ENCODE measurements at places on chromosomes 11 and 22.
A peak's percentile ranks its signal among the peaks of the same experiment; 100 is the strongest.

GRCh38 chr11:96084610-96085318 is 160.9 kb upstream of the MTMR2 start:
- DNase-seq = no peak

DNA sequence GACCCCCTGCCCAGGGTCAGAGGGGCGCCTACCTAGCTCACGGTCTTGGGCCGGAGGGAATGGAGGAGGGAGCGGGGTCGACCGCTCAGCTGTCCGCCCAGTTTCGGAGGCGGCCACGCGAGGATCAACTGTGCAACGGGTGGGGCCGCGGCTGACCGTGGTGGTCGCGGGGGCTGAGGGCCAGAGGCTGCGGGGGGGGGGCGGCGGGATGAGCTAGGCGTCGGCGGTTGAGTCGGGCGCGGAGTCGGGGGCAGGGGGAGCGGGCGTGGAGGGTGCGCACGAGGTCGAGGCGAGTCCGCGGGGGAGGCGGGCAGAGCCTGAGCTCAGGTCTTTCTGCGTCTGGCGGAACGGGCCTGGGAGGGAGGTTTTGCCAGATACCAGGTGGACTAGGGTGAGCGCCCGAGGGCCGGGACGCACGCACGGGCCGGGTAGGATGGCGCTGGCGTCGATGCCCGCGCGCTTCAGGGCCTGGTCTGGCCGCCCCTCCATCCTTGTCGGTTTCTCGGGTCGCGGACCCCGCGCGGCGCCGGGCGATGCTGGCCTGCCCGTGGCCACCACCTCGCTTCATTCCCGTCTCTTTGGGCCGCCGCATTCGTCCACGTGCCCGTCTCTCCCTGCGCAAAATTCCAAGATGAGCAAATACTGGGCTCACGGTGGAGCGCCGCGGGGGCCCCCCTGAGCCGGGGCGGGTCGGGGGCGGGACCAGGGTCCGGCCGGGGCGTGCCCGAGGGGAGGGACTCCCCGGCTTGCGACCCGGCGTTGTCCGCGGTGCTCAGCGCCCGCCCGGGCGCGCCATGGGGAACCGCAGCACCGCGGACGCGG is at the start of gene DRD4:
Gene DRD4 (plus strand): TSS at position 759 of the 822 bp plus-strand sequence. CDS start 36 bp downstream, at position 795.
- DNase-seq = peak; percentile 67

DNA sequence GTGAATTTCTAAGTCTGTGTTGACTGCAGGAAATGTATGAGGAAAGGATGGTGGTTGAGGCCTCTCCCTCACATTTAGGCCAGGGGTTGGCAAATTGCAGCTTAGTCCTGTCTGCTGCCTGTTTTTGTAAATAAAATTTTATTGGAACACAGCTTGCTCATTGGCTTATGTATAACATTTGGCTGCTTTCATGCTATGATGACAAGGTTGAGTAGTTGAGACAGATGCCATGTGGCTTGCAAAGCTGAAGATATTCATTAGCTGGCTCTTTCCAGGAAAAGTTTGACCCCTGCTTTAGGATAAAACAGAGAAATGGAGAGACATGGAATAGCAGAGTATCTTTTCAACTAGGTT is 46.2 kb downstream of the BCR start:
- no peak for DNase-seq

DNA sequence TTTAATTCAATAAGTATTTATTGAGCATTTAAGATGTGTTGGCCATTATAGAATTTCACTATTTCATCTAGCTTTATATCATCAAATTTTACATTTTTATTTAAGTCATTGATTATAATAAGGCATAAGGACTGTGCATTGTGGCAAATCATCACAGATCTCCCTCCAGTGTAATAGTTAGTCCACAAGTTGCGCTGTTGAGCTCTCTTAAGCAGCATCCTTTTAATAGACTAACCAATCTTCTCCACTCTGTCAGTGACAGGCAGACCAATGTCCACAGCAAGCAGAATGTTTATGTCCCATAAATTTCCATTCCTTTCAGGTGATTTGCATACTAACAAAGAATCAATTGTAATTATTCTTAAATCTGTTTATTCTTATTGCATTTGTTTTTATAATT is 595.3 kb upstream of the CCDC90B start:
- no peak for DNase-seq

- DNase-seq = peak; percentile 84
Observed at GRCh38 chr11:61281581-61282250, 13.4 kb downstream of the VWCE start.

- no peak for DNase-seq
Observed at GRCh38 chr11:86463120-86463519, 88.4 kb downstream of the CCDC81 start.

GRCh38 chr11:12377106-12377823 is at the start of gene PARVA:
Gene PARVA (plus strand): TSS chr11:12377571. CDS start chr11:12377648, 77 bp downstream.
- DNase-seq = peak; percentile 65

- no peak for DNase-seq
Observed at GRCh38 chr22:47883757-47884156, 1121.3 kb downstream of the TBC1D22A start.

DNA sequence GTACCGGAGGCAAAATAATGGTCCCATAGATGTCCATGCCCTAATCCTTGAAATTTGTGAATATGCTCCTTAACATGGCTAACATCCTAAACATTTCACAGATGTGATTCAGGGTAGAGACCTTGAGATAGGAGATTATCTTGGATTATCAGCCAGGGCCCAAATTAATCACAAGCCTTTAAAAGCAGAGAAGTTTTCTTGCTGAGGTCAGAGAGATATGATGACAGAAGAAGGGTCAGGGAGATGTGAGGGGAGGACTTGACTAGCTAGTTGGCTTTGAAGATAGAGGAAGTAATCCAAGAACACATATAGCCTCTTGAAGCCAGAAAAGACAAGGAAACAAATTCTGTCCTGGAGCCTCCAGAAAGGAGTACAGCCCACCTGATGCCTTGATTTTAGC is 19.1 kb upstream of the FDX1 start:
- DNase-seq = no peak

Data from hepatic stellate cell (primary cell).